ENCODE measurements at places on chromosomes 16 and 17.

DNA sequence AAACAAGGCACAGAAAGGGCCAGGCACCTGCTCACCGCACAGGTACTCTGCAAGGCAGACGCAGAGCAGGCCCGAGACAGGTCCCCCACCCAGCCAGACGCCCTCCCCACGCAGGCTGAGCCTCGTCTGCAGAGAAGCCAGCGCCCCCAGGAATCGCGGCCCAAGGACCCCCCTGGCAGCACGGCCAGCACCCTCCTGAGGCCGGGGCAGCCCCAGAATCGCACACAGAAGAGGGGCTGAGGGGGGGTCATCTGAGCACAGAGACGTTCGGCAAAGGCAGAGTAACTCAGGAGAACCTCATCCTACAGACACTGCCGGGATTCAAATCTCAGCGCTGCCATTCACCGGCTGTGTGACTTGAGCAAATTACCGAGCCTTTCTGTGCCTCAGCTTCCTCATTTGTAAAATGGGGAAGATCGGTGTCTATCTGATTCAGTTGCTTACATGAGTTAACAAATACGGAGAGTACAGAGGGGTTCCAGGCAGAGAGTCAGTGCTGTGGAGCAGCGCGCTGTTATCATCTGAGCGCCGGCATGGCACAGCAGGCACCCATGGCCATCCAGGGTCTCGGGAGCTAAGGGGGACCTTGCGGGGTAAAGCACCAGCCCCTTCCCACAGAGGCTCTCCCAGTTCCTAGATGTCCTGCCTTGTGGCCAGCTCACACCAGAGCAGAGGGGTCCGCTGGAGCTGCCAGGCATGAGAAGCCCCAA, 10.4 kb downstream of the EMC6 start:
- DNase-seq: no peak

DNA sequence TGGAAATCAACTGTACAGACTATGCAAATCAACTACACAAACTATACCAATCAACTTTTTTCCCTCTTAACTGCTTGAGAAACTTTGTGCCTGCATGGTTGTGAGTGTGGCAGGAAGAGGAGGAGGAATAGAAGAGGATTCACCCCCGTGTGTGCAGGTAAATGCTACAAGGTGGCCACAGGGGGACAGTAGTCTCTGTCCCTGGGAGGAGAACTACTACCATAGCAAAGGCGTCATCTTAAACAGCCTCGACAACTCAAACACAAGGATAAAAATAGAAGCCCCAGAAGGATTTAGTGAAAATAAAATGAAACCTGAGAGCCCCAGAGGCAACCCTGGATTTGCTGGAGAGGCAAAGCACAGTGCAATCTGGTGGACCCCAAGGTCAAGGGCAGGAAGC, 199.5 kb upstream of the DYNLRB2 start:
- no peak for DNase-seq

DNA sequence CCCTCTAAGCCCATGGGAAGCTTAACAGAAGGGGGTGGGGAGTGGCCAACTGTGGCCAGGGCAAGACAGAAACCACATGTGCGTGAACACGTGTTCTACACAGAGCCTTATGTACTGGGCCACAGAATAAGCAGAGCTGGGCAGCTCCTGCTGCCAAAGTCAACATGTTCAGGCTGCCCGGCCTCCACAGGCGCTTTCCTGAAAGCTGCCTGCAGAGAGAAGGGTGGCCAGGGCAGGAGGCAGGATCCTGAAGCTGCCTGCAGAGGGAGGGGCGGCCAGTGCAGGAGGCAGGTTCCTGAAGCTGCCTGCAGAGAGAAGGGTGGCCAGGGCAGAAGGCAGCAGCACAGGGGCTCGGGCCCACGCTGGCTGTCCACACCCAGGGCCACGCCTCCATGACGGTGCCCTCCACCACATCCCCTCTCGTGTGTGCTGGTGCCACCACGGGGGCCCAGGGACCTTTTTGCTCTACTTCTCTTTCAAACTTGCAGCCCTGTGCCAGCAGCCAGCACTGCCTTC, 79.5 kb downstream of the ANKRD11 start:
- no peak for DNase-seq

GRCh38 chr16:20610211-20610891, 34.2 kb upstream of the ACSM2B start:
- no peak for DNase-seq

DNA sequence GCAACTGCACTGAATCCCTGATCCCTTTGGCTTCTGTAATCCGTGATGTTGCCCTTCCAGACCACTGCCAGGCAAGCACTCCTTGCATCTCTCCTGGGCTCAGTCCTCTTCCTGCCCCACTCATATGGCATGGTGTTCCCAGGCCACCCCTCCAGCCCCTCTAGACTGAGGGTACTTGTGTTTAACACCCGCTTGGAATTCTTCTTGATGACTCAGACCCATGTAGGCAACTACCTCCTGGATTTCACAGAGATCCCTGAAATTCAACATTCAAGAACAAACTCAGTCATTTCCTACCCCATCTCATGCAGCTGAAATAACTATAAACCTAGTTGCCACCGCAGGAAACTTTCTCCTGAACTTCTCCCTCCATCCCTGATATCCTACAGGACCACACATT, 541.9 kb upstream of the CDH11 start:
- DNase-seq: no peak

- DNase-seq: no peak
Observed at GRCh38 chr16:81610936-81611335, 166.3 kb downstream of the CMIP start.

GRCh38 chr17:40307001-40307730, 1.8 kb upstream of the RARA start:
- no peak for DNase-seq

GRCh38 chr17:10574324-10574723, 24.9 kb upstream of the MYH2 start:
- DNase-seq: no peak

DNA sequence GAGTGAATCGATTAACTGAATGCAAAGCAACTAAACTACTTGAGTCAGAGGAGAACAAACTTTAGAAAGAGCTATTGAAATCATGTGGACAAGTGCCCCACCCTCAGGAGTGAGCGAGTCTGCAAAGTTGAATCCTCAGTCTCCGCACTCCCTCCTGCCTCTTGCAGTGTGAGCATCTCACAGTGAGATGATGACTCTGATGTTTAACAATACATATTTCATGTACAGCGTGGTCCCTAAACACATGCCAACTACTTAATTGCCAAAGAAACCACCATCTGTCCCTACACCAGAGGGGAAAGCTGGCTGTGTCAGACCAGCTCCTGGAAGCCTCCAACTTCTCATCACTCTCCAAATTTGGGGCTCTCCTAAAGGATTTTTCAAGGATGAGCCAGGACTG, 31.2 kb downstream of the PIMREG start:
- no peak for DNase-seq

DNA sequence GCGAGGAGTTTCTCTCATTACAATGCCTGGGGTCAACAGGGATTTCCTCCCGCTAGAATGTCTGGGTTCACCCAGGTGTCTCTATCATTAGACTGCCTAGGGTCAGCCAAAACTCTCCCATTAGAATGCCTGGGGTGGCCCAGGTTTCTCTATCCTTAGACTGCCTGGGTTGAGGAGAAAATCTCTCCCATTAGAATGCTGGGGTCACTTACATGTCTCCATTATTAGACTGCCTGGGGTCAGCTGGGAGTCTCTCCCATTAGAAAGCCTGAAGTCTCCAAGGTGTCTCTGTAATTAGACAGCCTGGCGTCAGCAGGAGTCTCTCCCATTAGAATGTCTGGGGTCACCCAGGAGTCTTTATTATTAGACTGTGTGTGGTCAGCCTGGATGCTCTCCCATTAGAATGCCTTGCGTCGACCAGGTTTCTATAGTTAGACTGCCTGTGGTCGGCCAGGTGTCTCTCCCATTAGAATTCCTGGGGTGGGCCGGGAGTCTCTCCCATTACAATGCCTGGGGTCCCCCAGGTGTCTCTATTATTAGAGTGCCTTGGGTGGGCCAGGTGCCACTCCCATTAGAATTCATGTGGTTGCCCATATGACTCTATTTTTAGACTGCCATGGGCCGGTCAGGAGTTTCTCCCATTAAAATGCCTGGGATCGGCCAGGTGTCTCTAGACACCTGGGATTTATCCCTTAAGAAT, 2272.1 kb downstream of the TP53TG3F start:
- DNase-seq: no peak

DNA sequence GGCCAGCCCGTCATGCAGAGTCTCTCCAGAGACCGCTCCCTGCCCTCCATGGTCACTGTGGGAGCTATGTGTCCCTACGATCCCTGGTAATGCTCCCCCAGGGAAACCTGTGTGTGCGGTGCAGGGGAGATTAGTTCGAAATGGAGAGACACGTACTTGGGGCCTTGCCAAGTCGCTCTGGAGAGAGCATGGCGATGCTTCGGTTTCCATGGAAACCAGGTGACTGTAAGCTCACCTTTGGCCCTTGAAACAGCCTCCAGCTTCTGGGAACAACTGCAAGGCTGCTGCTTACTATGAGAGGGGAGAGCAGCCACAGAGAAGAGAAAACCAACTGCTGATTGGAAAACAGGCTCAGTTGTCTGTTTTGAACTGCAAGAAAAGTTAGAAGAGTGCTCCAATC, 879.7 kb upstream of the EEF2KMT start:
- DNase-seq: no peak

DNA sequence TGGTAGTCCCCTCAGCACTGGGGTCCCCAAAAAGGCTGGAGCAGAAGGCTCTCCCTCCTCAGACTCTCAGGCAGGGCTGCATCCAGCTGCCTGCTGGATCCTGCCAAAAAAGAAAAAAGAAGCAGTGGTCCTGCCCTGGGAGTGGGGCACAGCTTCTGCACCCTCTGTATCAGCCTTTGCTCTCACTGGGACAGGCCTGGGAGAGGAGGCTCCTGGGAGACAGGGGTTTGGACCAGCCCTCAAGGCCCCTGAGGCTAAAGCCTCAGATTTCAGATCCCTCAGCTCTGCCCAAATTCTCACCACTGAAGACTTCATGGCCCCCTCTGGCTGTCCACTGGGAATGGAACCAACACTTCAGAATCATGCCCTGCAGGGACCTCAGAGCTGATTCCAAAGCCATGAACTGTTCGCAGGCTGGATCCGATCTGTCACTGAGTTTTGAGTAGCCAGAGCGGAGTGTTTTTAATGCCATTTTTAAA, 96.9 kb downstream of the C16orf78 start:
- DNase-seq: no peak

DNA sequence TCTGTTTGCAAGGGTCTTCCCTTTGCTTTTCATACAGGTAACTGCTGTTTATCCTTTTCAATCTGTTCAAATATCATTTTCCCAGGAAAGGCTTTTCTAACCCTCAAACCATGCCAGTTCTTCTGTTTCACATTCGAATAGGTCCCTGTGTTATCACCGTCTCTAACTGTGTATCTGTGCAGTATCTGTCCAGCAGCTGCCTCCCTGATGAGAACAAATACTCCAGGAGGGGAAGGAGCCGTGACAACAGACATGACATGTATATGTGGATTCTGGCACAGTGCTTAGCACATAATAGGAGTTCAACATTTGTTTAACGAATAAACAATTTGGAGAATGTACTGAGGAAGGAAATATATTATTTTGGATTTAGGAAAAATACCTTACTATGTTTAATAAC, 95.7 kb downstream of the STX8 start:
- DNase-seq: no peak

DNA sequence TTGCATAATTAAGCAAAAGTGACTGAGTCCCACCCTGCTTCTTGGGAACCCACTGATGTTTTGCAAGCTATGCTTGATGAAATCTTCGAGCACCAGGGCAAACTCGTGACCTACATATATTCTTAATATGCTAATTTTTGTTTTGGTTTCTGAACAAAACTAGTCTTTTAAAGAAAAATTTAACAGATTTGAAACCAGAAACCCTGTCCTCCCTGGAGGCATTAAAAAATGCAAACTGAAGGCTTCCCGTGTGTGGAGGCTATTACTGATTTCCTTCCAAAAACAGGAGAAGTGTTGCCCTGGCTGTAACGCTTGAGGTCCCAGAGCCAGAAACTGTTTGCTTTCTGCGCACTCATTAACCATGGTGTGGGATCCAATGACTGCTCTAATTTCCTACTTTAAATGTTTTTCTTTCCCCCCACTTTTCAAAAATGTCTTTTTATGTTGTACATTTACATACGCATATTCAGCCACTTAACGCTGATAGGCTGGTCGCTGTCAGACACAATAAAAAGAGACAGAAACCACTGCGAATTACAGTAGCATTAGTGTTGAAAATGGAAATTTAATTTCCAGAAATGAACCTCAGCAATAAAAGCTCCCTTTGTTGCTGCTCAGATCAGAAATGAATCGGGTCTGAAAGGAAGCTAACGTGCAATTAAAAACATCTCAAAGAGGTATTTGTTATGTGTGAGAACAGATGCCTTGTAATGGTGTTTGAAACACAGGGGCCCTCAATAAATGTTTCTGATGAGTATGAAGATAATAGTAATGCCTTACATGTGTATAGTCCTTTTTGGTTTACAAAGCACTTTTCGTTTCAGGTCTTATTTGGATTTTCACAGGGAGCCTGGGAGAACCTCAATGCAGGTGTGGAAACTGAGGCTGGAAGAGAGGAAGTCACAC, 39.9 kb upstream of the IRX6 start:
- no peak for DNase-seq

- no peak for DNase-seq
Observed at GRCh38 chr17:27600471-27600870, 30.5 kb upstream of the LGALS9 start.

- no peak for DNase-seq
Observed at GRCh38 chr16:87323727-87324410, 6.7 kb upstream of the C16orf95 start.

- DNase-seq: no peak
Observed at GRCh38 chr16:27945233-27945973, 118.1 kb downstream of the GSG1L start.

DNA sequence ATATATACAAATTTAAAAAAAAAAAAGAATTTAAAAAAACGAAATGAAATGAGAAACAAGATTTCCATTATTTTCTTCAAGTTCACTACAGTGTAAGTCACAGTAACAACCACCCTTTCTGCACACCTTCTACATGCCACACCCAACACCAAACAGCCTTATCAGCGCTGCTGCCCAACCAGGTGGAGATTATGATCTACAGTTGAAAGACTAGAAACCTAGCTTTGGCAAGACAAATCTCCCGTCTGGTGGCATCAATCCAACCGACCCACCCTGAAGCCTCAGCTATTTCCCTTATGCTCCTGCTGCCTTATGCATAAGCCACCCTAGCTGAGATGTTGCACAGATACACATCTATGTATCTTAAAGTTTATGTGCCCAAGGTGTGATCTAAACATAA, 60.8 kb downstream of the PARN start:
- DNase-seq: no peak

GRCh38 chr16:3482659-3483241, 12.5 kb downstream of the C16orf90 start:
- no peak for DNase-seq

GRCh38 chr16:4233431-4233830, 8.4 kb downstream of the SRL start:
- no peak for DNase-seq

GRCh38 chr17:6936370-6937028, 59.4 kb upstream of the ALOX12 start:
- DNase-seq: no peak

DNA sequence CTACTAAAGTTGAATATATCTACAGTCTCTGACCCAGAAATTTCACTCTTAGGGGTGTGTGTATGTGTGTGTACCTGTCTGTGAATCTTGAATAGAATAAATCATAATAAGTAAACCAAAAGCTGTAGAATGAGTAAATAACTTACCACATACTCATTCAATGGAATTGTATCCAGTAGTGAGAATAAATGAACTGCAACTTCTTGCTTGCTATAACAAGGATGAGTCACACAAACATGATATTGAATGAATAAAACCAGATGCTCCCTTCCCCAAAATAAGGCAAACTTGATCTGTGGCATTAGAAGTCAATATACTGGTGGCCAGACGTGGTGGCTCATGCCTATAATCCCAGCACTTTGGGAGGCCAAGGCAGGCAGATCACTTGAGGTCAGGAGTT, 259.8 kb upstream of the MON1B start:
- DNase-seq: no peak
